Occipital lobe (tissue), 3 donors: ENCODE measurements at places on chromosomes 5 and 9. TPM values are rescaled to one million over a fixed set of nuclear protein-coding genes. Genes with fewer than 3 reads are reported as not detected.

- no peak for DNase-seq
Measured at GRCh38 chr5:136011414-136012001, 17.3 kb upstream of the TGFBI start.

DNA sequence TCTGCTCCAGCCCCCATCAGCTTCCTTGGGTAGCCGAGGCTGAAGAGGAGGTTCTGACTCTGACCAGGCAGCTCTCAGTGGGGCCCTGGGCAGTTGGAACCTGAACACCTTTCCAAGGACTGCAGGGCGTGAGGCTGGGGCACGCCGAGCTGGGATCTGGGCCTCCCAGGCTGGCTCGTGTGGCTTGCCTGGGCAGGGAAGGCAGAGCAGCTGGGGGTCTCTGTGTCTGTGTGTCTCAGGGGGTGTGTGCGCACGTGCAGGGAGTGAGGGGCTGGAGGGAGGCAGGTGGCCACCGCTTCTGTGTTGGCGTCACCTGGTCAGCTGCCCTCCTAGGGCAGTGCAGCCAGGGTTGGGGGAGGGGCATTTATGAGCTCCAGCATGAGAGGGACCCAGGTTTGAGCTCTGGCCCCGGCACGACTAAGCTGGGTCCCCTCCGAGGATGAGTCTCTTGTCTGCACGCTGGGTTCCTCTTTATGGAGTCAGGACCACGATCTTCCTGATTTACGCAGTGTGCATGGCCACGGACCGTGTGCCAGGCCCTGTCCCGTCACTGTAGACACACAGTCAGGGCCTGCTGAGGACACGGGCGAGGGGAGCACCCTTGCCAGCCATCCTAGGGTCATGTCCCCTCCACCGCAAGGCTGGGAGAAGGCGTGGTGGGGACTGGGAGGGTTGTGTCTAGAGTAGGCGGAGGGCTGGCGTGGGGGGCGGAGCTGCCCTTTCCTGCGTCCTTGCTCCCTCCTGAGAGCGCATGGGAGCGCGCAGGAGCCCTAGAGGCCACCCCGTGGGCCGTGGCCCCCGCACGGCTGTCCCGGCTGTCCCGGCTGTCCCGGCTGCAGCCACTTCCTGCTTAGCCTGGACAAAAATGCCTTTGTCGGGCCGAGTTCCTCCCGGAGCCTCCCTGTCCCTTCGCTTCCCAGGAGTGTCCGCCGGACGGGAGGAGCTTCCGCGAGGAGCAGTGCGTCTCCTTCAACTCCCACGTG, 4.6 kb downstream of the ADAMTSL2 start:
- no peak for DNase-seq

GRCh38 chr9:134989206-134990065, 71.7 kb upstream of the FCN1 start:
- DNase-seq: no peak

DNA sequence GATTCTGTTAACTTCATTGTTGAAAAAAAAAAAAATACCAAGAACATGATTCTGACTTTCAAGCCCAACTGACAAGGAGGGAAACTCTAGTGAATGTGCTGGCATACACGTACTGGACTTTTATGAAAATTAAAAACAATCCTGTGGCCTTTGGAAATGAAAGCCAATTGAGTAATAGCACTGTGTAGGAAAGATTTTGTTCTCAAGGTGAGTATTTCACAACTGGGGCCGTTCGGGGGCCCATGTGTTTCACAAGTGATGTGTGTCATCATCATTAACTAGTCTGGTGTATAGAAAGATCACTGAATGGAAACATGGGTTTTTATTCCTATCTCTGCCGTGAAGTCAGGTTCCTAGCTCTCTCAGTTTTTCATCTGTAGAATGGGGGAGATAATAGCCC, 605.0 kb upstream of the CLINT1 start:
- DNase-seq: no peak

DNA sequence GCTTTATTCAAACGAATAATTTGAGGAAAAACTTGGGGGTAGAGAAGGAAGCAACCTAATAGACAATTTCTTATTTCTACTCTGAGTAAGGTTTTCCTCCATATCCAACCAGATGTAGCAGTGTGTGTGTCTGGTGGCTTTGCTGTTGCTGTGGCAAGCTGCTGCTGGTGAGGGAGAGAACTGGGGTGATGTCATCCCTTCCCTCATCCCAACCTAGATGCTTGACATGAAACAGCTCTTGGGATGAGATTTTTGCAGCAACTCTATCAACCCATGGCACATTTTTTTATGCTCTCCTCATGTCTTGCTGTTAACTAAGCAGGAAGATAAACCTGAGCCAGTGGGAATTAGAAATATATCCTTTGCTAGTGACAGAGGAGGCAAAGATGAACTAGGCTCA, 135.8 kb downstream of the PCSK1 start:
- peak; percentile 1 for DNase-seq

GRCh38 chr5:158847772-158848171, 251.9 kb downstream of the EBF1 start:
- DNase-seq: no peak

- DNase-seq: no peak
Measured at GRCh38 chr9:26973989-26974388, 17.8 kb downstream of the IFT74 start.

GRCh38 chr5:29015523-29015922, 1977.1 kb upstream of the CDH9 start:
- no peak for DNase-seq

DNA sequence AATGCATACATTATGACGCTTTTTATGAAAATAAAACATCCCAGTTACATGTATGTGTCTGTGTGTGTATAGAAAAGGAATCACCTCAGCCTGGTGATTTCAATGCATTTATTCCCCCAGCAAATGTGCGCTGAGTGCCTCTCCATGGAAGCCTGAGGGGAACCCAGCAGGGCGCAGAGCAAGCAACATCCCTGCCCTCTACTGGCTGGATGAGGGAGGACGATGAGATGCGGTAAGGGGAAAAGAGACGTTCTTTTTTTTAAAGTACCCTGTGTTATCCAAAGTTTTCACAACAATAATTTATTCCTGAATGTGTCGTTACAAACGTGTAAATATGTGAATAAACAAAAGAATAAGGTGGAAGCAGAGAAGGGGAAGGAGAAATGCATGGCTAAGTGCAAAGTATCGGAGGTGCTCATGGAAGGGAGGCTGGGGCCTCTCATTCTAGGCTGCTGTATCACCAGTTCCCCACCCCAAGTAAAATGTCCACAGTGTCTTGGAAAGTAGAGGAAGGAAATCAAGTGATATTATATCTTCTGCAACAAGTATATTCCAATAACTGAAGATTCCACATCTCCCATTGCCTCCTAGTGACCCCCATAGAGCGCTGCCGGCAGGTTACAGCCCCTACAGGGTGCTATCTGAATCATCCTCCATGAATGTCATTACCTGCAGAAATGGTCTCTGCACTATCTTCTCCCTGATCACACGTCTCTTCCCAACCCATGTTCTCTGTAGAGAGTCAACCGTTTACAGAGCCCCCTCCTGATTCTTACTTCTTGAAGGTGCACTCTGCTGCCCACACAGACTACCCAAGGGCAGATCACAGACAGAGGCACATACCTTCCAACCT, 13.0 kb upstream of the ABLIM3 start:
- no peak for DNase-seq

GRCh38 chr9:89684912-89685636, 80.3 kb downstream of the GADD45G start:
- DNase-seq: no peak

Gene TSLP
- not detected for total RNA-seq

Gene PAIP2
- 111 TPM for total RNA-seq

Gene CCDC152
- total RNA-seq: 12.9 TPM

Gene ITGA2
- total RNA-seq: 5.5 TPM
